ENCODE measurements at places on chromosomes 4 and X.
A peak's percentile ranks its signal among the peaks of the same experiment; 100 is the strongest.

- no peak for DNase-seq
These were observed 38.9 kb downstream of the DDX60L start for GRCh38 chr4:168441412-168441811.

- DNase-seq = no peak
These were observed 102.8 kb upstream of the MXRA5 start for GRCh38 chrX:3449287-3449686.

GRCh38 chrX:139850968-139851367, 81.9 kb downstream of the ATP11C start:
- no peak for DNase-seq

DNA sequence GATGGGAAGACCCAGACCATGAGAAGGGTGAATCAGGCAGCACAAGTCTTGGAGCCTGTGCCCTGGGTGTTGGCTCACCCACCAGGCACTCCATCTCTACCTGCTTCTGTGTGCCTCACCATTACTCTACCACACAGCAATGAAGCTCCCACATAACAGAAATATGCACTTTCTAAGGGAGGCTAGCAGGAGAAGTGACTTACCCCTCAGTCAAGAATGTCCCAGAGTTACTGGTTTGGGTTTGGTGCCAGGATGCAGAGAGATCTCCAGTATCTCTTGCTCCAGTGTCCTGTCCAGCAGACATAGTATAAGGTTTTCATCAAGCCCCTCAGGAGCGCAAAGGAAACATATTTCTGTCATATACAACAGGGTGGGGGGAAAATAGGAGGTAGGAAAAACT, 11.3 kb upstream of the RAB40A start:
- no peak for DNase-seq

DNA sequence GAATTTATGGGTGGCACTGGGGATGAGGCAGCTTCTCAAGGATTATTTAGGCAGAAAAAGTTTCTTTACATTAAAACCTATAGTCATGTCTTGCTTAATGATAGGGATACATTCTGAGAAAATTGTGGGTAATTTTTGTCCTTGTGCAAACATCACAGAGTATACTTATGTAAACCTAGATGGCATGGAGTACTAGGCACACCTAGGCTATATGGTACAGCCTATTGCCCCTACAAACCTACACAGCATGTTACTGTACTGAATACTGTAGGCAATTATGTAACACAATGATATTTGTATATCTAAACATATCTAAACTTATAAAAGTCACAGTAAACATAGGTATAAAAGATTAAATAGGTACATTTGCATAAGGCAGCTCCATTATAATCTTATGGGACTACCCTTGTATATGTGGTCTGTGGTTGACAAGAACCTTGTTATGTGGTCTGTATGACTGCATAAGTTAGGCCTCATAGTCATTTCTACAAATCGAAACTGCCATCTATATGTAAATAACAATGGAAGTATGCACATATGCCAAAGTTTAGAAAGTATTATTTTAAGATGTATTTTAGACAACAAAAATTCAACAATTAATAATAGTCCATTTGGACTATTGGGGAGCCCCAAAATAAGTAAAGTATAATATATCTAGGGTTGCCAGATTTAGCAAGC, 87.3 kb downstream of the CFAP299 start:
- peak; percentile 35 for DNase-seq

- no peak for DNase-seq
These were observed 342.9 kb downstream of the CFAP299 start for GRCh38 chr4:80678413-80678812.

DNA sequence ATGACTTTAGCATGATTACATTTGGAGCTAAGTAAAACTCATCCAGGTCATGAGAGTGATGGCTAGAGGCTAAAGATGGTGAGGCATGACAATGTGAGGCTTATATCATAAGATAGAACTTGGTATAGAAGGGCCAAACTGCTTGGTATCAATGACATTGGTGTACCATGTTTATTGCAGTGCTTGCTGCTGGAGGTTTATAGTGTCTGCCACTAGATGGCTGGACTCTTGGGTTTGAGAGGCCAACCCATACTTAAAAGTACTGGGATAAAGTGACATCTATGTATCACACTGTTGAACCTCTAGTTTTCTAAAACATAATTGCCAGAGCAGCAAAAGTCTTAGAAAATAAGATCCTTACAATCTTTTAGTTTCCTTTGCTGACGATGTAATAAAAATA, 83.0 kb upstream of the TACR3 start:
- no peak for DNase-seq

GRCh38 chr4:85092536-85092935, 126.0 kb upstream of the WDFY3 start:
- no peak for DNase-seq

DNA sequence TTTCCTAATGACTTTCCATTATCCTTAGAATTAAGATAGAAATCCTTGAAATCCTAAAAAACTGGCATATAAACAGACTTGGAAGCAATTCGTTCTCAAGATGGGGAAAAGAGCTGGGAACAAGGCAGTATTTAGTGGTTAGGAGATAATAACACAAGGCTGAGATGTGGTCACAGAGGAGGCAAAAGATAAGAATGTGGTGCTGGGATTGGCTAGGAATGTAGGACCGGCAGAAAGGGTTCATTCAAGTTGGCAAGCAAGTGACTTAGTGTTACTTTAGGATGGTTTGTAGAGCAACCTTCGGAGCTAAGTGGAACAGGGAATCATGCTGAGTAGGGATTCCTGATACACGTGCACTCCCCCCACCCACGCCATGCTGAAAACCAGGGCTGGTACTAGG, 121.9 kb upstream of the RPS6KA3 start:
- no peak for DNase-seq

DNA sequence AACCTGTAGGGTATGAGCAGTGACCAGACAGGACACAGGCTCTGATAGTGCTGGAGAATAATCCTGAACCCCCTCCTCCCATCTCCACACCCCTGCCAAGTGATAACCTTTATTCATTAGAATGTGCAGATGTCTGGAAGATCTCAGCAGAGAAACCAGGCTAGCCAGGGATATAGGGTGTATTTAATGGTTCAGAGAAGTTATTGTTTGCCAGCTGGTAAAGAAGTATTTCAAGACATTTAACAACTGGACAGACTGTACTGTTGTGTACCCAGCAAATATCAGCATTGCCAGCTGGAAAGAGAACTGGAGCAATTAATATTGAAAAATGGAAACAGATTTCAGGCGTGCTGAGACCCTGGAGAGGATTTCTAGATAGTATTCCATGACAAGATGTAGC, 94.5 kb downstream of the RASGEF1B start:
- DNase-seq = no peak

DNA sequence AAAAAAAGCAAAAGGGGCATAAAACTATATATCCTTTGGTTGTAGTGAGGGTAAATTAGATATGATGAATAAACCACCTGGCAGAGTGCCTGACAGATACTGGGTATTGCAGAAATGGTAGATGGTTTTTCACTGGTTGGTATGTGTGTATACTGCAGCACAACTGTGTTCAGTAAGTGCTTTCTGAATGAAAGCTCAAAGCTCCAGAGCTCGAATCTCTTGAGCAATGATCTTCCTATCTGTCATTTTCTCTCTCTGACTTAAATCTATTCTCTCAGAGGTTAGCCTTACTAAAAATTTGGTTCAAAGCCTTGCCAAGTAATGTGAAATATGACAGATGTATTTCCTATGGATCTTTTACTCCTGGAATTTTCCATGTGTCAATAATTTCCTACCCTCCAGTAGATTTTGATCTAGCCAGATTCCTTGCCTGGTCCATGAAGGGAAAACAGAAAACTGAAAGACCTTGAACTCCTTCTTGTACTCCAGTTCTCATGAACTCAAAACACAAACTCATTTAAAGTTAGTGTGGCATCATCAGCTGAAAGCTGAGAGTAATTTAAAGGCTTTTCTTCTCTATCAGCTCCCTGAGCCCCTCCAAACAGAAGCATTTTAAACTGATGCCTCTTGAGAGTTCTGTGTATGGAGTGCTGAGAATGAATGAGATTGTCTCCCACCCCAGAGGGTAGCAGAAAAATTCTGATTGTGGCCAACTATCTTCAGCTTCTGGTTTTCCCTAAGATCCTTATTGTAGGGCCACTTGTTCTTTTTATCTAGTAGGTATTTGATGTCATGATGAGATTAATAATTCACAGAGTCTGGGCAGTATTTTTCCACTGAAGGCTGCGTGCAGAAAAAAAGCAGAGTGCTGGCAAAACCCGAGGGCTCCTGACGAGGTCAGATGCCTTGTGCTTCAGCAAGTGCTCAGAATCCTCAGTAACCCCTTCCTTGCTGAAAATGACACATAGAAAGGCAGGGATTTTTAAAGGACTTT, 363.4 kb upstream of the BOD1L1 start:
- no peak for DNase-seq

- no peak for DNase-seq
These were observed 199.3 kb upstream of the GRID2 start for GRCh38 chr4:92104506-92104905.

- no peak for DNase-seq
These were observed 10.1 kb downstream of the STK26 start for GRCh38 chrX:132033166-132033565.

DNA sequence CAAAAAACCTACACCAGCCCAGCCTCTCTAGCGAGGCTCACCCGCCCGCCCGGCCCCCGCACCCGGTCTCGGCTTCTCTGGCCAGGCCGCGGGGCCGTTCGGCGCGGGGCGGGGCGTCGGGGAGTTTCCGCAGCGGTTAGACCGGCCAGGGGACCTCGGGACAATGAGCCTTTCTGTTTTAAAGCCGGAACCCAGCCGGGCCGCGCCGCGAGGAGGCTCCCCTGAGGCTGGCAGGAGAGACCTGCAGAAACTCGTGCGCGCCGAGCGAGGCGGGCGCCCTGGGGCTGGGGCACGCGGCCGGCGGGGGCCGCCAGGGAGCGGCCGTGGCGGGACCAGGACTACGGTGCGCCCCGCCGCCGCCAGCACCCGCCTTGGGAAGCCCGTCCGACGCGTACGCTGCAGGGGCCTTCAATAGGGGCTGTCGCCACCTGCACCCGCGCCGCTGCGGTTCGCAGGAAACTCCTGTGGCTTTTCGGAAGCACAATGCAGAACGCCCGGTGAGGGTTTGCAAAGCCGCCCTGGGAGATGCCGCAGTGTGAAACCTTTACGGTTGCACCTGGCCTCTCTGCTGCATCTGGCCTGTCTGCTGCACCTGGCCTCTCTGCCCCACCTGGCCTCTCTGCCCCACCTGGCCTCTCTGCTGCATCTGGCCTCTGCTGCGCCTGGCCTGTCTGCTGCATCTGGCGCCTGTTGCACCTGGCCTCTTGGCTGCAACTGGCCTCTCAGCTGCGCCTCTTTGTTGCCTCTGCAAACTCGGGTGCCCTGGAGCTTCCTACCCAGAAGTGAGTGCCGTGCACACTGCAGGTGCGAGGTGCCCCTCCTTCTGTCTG, 63.9 kb downstream of the TRAPPC11 start:
- DNase-seq = peak; percentile 56

- no peak for DNase-seq
These were observed 101.1 kb downstream of the PHOX2B start for GRCh38 chr4:41647383-41647782.

- no peak for DNase-seq
These were observed 138.6 kb upstream of the SFRP2 start for GRCh38 chr4:153927451-153927850.

- DNase-seq = no peak
These were observed 89.4 kb downstream of the AFF1 start for GRCh38 chr4:87024201-87024600.

- no peak for DNase-seq
These were observed 114.8 kb upstream of the NEIL3 start for GRCh38 chr4:177194906-177195305.

GRCh38 chrX:74437530-74437929, 16.2 kb downstream of the SLC16A2 start:
- DNase-seq = no peak

DNA sequence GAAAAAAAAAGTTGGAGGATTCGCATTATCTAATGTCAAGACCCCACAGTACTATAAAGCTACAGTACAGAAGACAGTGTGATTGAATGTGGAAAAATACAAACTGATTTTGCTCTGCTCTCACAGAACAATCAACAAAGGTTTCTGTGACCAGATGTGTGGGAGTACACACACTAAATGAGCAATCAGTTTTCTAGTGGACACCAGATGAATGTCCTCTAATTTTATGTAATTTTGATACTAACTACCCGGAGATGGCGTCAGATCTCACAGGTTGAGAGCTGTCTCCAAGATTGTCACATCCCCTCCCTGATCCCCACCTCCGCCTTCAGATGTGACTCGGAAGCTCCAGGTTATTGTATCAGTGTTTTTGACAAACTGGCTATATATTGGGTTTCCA, 81.9 kb upstream of the HUWE1 start:
- DNase-seq = peak; percentile 23

GRCh38 chr4:70402762-70403161, 5.0 kb downstream of the OPRPN start:
- no peak for DNase-seq

GRCh38 chr4:117068120-117068519, 17.3 kb downstream of the TRAM1L1 start:
- no peak for DNase-seq

- DNase-seq = peak; percentile 58
These were observed 243.8 kb downstream of the PPP3CA start for GRCh38 chr4:101103381-101104142.

GRCh38 chr4:151717314-151717713, 43.5 kb downstream of the GATB start:
- DNase-seq = no peak

DNA sequence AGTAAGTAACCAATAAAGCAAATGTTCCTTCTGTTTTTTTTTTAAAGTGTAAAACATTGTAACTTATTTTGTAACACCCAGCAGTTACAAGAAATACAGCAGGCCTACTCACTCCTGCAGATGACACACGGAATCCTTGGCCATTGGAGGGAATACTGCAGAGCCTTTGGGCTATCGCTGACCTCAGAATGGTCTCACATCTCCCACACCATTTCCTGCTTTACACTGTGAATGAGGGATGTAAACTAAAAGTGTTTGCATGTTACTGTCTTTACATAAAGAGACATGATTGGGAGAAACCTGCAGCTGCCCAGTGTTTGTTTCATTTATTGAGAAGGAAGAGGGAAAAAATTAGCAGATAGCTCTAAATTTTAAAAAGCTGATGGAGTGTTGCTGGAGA, 64.1 kb downstream of the USP46 start:
- DNase-seq = no peak

- no peak for DNase-seq
These were observed 104.6 kb downstream of the PHEX start for GRCh38 chrX:22136711-22137110.

GRCh38 chr4:7408166-7408565, 26.6 kb downstream of the PSAPL1 start:
- no peak for DNase-seq

GRCh38 chr4:22991576-22991975, 298.8 kb downstream of the GBA3 start:
- no peak for DNase-seq

DNA sequence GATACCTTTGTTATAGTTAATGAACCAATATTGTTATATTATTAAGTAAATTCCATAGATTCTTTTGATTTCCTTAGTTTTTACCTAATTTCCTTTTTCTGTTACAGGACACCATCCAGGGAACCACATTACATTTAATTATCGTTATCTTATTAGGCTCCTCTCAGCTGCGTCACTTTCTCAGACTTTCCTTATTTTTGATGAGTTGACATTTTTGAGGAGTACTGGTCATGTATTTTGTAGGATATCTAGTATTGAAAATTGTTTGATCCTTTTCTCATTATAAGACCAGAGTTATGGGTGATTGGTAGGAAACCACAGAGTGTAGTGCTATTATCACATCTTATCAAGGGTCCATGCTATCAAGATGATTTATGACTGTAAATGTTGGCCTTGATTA, 319.7 kb downstream of the NKX6-1 start:
- DNase-seq = no peak

Data from activated CD4-positive, alpha-beta T cell treated with anti-CD3 and anti-CD28 coated beads, Interleukin-10, Interleukin-2, amounts not matched to agents 100 ng/mL and 50 ng/mL, durations not matched to agents 16 hours and 8 hours (primary cell).